Fibroblast of villous mesenchyme (primary cell): ENCODE measurements at places on chromosomes 5 and 9.
A peak's percentile ranks its signal among the peaks of the same experiment; 100 is the strongest.

DNA sequence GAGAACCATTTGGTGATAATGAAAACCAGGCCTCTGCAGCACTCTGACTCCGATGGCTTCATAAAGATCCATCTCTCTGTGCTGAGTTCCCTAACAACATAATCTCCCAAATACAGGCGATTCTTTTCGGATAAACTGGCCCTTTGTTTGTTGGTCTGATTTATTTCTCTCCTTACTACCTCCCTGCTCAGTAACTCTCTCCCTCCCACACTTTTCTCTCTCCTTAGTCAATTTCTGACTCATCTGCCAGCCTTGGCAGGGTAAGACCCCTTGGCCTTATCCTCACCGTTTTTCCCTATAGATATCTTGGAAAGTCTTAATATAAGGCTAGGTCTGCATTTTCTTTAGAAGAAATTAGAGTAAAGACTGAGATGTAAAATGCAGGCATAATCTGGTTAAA is 128.7 kb downstream of the BRINP1 start:
- DNase-seq = no peak

GRCh38 chr5:179209359-179210150 is 135.7 kb downstream of the ADAMTS2 start:
- peak; percentile 57 for DNase-seq

GRCh38 chr9:120438836-120439546 is 141.0 kb downstream of the CDK5RAP2 start:
- DNase-seq = peak; percentile 37

GRCh38 chr9:36924071-36924470 is 110.0 kb downstream of the PAX5 start:
- DNase-seq = peak; percentile 63

GRCh38 chr5:36613771-36614656 is 7.6 kb downstream of the SLC1A3 start:
- peak; percentile 38 for DNase-seq

- no peak for DNase-seq
These were observed 10.4 kb downstream of the OTP start for GRCh38 chr5:77627869-77628674.

- DNase-seq = no peak
These were observed 9.8 kb downstream of the GTF3C4 start for GRCh38 chr9:132679946-132680625.

DNA sequence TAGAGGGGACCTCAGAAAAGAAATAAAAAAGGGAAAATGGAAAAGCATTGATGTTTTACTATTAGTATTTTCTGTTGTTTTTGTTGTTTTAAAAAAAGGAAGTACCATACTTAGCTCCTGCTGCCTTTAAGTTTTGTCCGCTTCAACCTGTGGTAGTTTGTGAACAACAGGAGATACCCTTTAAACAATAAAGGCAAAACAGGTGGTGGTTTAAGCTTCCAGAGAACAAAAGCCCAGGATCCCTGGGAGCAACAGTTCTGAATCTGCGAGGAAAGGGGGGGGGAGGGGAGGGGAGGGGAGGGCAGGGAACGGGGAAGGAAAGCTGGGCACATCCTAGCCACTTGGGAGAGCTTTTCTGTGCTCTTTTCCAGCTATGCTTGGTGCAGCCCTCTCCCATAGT is 2.1 kb upstream of the PSIP1 start:
- no peak for DNase-seq

- DNase-seq = no peak
These were observed 155.6 kb upstream of the VLDLR start for GRCh38 chr9:2465921-2466460.
